ENCODE measurements at places on chromosomes 11 and 22. TPM values are rescaled to one million over a fixed set of nuclear protein-coding genes. Genes with fewer than 3 reads are reported as not detected.

The MMP8 gene
- not detected for total RNA-seq

The OR51I1 gene
- not detected for total RNA-seq

The KRTAP5-11 gene
- total RNA-seq: not detected

The SMC1B gene
- total RNA-seq: not detected

The RASSF7 gene
- 11.8 TPM for total RNA-seq

The LAYN gene
- total RNA-seq: 9.5 TPM

The ISX gene
- not detected for total RNA-seq

The OR51B5 gene
- total RNA-seq: not detected

- DNase-seq: no peak
Measured at GRCh38 chr11:123431619-123432018, 1.6 kb downstream of the GRAMD1B start.

- no peak for DNase-seq
Measured at GRCh38 chr22:26707581-26707980, 50.2 kb downstream of the MIAT start.

DNA sequence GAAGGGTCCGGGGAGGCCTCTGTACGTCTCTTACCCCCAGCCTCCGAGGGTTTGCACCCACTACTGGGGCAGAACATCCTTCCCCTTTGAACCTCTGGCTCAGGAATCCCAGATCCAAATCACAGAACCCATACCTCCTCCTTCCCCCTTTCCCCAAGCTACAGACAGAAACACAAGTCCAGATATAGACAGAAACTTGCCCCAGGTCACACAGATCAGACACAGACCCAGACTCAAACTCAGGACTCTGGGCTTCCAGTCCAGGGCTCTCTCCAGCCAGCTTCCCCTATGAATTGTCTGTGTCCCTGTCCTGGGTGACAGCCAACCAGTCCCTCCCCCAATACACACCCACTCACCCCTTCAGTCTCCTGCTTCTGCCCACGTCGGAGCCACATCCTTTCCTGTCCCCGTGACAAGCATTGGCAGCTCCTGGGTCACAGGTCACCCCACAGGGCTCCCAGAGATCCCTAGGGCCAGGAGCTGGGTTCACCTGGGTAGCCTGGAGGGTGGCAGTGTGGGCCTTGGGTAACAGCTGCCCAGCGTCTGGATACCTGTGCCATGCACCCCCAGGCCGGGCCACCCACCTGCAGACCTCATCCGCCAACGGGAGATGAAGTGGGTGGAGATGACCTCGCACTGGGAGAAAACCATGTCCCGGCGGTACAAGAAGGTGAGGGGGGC is 772 bp downstream of the TBC1D10C start:
- no peak for DNase-seq

GRCh38 chr11:7486781-7487140 is 1.5 kb downstream of the OLFML1 start:
- DNase-seq: no peak

GRCh38 chr22:36811094-36811800 is 5.6 kb downstream of the PVALB start:
- no peak for DNase-seq

GRCh38 chr11:44226945-44227344 is 83.0 kb downstream of the ALX4 start:
- DNase-seq: no peak

- no peak for DNase-seq
Measured at GRCh38 chr11:45266676-45267020, 19.5 kb downstream of the SYT13 start.

- DNase-seq: no peak
Measured at GRCh38 chr11:46738887-46739286, 19.9 kb downstream of the F2 start.

DNA sequence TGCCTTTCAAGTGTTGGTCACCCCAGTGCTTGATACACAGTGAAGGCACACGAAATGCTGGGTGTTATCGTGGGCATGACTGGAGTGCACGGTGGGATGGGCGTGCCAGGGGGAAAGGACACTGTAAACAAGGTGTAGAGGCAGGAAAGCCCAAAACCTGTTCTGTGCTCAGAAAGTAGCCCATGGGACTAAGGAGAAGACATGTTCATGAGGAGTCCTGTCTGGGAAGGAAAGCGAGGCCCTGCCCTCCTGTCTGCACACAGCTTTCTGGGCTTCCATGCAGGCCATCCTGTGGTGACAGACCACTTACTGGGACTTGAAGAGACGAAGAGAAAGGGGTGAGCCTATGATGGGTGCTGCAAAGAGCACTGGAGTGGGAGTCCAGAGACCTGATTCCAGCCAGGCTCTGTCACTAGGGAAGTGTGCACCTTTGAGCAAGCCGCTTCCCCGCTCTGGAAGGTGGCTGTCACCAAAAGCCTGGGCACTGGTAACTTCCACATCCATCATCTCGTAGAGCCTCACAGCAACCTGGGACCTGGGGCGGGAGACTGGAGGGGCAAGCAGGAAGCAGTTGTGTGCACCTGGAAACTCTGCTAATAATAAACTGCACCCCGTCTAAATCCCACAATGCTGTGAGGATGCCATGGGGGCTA is 846 bp upstream of the POU2F3 start:
- DNase-seq: no peak

DNA sequence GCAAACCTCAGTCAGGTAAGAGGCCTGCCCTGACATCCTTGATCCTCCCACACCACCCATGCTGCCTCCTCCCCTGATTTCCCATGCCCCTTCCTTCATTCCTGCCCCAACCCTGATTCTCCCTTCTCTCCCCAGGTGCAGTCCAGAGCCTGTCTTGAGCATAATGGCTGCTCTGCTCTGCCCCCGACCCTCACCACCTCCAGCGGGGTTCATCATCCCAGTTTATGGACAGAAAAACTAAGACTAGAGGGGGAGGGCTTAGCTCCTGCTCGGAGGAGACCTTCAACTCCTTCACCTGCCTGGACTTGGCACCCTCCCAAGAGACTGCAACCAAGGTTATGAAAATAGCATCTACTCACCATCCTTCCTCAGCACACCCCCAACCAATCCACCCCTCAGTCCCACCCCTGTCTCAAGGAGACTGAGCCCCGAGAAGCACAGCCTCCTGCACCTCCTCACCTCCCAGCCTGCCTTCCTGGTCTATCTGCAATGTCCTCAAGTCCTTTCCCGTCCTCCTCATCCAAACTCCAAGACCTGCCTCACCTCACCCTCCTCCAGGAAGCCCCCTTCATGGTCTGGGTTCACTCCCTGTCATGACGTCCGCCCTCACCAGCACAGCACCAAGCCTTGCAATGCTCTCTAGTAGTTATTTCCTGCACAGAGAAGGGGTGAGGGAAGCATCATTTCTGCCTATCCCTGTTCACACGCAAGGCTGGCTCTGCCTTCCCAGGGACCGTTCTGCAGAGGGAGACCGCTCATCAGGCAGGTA is 103.1 kb downstream of the PDE2A start:
- no peak for DNase-seq

GRCh38 chr22:28398355-28398754 is 281.3 kb downstream of the TTC28 start:
- no peak for DNase-seq

DNA sequence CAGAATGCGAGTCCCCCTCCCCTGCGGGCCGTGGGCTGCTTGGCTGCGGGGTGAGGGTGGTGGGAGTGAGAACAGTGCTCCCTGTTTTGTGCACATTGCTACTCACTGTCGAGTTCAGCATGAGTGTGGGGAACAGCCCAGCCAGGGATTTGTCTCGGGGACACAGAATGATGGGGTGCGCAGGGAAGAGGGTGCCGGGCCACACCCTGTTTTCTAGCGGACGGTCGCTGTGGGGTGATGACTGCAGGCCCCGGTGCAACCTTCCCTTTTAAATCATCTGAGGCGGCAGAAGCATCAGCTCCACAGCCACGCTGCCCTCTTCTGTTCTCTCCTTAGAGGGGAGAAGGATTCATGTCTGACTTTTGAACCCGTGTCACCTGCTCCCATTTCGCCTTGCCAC is 1051.2 kb downstream of the TBC1D22A start:
- no peak for DNase-seq

GRCh38 chr11:66720223-66720898 is 8.7 kb downstream of the SPTBN2 start:
- no peak for DNase-seq

DNA sequence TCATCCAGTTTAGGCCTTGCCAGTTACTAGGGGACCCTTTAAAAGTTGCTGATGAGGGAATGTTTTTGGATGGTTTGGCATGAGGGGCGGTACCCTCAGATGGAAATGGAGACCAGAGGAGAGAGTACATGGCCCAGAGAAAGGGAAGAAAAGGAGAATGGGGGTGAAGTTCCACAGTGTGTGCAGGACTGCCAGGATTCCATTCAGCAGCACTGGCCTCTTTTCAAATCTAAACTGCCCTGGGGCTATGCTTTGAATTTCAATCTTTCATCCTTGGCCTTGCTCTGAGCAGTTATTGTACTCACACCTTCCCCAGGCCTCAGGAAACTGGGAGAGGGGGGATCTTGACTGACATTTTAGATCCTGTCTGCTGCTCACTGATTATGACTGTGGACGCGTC is 3.0 kb downstream of the SLC3A2 start:
- DNase-seq: no peak

DNA sequence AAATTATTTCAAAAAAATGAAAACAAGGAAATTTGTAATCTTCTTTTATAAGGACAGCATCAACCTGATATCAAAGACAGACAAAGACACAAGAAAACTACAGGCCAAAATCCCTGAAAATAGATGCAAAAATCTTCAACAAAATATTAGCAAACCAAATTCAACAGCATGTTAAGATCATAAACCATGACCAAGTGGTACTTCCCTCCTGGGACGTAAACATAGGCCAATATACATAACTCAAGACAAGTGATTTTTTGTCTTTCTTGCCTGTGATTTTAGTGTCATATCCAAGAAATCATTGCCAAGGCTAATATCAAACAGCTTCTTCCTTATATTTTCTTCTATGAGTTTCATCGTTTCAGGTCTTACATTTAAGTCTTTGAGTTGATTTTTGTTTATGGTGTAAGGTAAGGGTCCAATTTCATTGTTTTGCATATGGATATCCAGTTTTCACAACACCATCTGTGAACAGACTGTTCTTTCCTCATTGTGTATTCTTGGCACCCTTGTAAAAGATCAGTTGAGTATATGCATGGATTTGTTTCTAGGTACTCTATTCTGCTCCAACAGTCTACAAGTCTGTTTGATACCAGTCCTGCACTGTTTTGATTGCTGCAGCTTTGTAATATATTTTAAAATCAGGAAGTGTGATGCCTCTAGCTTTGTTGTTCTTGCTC is 50.0 kb downstream of the SBF2 start:
- DNase-seq: no peak

- no peak for DNase-seq
Measured at GRCh38 chr11:87174870-87175269, 137.1 kb downstream of the TMEM135 start.

DNA sequence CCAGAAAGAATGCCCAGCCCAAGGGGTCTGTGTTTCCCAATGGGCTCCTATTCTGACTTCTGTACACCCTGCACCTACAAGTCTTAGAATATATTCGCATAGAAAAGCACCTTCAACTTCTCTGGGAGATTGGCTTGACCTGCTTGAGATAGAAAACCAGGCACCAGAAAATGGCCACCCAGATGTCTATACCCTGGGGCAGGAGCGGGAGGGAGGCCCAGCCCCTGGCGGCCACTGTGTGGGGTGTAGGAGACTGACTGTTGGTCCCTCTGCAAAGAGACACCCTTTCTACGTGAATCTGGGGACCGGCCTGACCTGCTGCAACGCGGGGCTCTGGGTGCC is 8.5 kb downstream of the DENND6B start:
- no peak for DNase-seq

DNA sequence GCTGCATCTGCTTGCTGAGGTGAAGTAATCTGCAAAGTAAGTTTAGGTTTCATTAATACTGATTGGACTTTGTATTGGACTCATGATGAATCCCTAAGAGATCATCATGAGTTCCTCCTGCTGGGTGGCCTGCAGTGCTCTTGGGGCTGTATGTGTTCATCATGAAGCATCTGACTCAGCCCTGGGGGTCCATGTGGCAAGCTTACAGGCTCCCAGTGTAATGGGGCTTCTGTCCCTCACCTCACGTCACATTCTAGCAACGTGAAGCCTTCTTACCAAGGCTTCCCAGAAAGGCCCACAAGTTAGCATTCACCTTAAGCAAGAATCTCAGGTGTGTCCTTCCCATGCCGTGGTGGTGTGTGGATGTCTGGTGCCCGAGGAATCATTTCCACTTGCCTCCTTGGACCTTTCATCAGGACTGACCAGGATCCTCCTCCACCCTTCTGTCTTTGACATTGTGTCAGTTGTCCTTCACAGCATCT is 23.7 kb downstream of the CRKL start:
- no peak for DNase-seq

- no peak for DNase-seq
Measured at GRCh38 chr11:101786421-101786820, 128.4 kb upstream of the CEP126 start.

- DNase-seq: no peak
Measured at GRCh38 chr11:87859636-87860035, 315.6 kb downstream of the RAB38 start.

GRCh38 chr11:130533113-130533798 is 84.8 kb downstream of the ADAMTS15 start:
- no peak for DNase-seq

GRCh38 chr11:96246718-96247552 is 96.1 kb downstream of the MAML2 start:
- no peak for DNase-seq

DNA sequence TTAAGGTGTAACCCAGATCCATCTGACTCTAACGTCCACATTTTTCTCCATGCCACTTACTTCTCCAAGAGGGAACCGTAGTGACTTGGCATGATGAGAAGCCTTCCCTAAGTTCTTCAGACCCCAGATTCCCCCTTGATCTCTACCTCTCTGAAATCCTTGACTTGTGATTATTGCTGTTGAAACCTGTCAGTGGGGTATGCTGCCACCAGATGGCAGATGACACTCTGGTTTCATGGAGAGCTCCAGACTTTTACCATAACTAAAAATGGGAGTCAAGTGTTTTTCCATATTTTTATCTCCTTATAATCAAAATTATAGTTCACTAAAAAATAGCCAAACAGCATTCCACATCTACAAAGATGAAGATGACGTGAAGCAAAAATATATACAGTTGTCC is 504.2 kb downstream of the SOX6 start:
- no peak for DNase-seq

- no peak for DNase-seq
Measured at GRCh38 chr11:124074554-124074953, 33.4 kb upstream of the OR10G7 start.

DNA sequence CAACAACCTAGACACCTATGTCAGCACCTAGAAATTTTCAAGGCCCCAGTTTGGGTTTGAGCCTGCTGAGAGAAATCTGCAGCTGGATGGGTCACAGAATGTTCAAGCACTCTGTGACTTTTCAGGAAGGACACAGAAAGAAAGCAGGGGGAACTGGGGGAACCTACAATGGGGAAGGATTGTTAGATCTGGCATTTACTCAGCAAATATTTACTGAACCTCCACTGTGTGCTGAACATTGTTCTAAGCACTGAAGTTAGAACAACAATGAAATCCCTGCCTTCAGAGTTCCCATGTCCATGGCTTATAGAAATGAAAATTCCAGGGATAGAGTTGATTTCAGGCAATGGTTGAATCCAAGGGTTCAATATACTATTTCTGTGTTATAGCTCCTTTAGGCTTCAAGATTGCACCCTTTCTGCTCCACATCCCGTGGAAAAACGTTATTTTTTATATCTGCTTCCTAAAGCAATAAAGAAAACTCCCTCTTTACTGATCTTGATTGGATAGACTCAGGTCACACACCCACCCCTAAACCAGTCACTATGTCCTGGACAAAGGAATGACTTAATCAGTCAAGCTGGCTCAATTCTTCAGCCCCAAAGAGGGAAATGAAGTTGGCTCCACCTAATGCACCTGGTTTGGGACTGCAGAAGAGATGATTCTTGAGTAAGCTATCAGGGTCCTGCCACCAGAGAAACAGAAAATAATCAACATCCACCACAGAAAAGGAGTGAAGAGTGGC is 95.1 kb downstream of the OR5AK2 start:
- no peak for DNase-seq
